ENCODE measurements at places on chromosomes 5 and 9. TPM values are rescaled to one million over a fixed set of nuclear protein-coding genes. Genes with fewer than 3 reads are reported as not detected.

The SLC34A3 gene
- total RNA-seq = not detected

The ABLIM3 gene
- total RNA-seq = 13.6 TPM

The RGS7BP gene
- total RNA-seq = not detected

The TAF11L10 gene
- total RNA-seq = not detected

The NPM1 gene
- total RNA-seq = 896 TPM

The PCSK5 gene
- 33.7 TPM for total RNA-seq

The IL5 gene
- total RNA-seq = not detected

The WHRN gene
- total RNA-seq = 0.78 TPM

The ZDHHC11B gene
- total RNA-seq = 5.2 TPM

The SLC2A6 gene
- total RNA-seq = 12.5 TPM

The SIT1 gene
- total RNA-seq = not detected

The SPATA31A3 gene
- total RNA-seq = not detected

The FRRS1L gene
- total RNA-seq = not detected

The LCN9 gene
- not detected for total RNA-seq

The CCDC192 gene
- total RNA-seq = not detected

The LCN2 gene
- total RNA-seq = 221 TPM

All from HT-29 (cell line).